ENCODE measurements at places on chromosomes 6 and 20. TPM values are rescaled to one million over a fixed set of nuclear protein-coding genes. Genes with fewer than 3 reads are reported as not detected.

GRCh38 chr6:148416330-148416965 lies 73.8 kb downstream of the SASH1 start:
- no peak for DNase-seq

- DNase-seq: peak; percentile 74
These were observed 1.7 kb downstream of the KCNK15 start for GRCh38 chr20:44747166-44748004.

DNA sequence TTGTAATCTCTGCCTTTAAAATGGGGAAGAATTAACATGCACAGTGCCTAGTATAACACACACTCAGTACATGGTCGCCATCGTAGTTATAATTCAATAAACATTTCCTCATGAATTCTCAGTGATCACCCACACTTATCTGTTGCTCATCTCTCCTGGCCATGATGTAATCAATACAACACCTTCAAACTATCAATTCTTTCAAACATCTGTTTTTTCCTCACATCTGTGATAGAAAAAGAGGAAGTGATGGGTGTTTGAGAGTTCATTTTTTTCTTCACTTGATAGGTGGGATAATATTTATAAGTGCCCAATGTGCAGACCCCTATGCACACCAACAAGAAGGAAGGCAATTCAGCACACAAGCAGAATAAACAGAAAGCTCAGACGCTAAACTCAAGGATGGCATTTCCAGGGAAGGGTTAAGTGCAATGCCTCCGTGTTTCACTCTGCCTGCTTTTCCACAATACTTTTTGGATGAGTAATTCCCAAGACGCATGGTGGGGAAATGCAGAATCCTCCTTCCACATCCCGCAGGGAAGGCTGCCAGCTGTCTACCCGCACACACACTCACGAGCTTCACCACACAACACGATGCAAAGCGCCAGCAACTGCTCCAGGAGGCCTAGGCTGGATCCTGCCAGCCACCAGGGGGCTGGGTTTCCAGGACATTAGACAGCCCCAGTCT lies 100.3 kb downstream of the GMPR start:
- DNase-seq: no peak

The PGC gene
- not detected for total RNA-seq

The THBD gene
- total RNA-seq: not detected

The SMPD2 gene
- 14.6 TPM for total RNA-seq

The TP53TG5 gene
- total RNA-seq: not detected

DNA sequence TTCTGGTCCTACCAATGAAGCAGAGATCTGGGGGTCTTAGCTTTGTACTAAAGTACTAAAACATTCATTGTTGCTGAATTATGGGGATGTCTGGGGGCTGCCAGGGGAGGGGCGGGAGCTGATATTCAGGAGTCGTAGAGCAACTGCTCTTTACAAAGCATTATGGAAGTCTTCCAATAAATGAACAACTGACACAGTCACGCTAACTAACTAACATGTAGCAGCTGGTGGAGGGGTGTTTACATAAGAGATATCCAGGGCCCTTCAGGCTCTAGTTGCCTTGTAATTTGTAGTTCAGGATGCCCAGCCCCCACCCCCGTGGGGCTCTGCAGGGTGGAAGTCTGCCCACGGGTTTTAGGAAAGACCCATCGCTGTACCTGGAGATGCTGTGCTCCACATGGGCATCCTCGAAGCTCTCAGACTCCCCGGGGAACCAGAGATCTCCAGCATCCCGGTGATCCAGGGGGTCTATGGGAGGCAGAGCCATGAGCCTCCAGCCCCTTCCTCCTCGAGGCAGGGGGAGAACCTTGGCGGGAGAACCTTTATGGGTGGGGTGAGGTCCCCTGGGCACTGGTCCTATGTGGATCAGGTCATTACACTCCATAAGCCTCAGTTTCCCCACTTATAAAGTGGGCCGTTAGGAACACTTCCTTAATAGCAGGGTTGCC lies 3.4 kb downstream of the TREM2 start:
- no peak for DNase-seq

The LAMP5 gene
- total RNA-seq: not detected

GRCh38 chr6:112415366-112415765 lies 68.2 kb downstream of the RFPL4B start:
- DNase-seq: no peak

The MPIG6B gene
- 0.20 TPM for total RNA-seq

GRCh38 chr6:169340395-169340794 lies 86.7 kb upstream of the THBS2 start:
- no peak for DNase-seq

GRCh38 chr6:143062551-143062950 lies 1.9 kb downstream of the AIG1 start:
- DNase-seq: no peak

GRCh38 chr20:37991157-37991866 lies 41.9 kb downstream of the TTI1 start:
- DNase-seq: no peak

DNA sequence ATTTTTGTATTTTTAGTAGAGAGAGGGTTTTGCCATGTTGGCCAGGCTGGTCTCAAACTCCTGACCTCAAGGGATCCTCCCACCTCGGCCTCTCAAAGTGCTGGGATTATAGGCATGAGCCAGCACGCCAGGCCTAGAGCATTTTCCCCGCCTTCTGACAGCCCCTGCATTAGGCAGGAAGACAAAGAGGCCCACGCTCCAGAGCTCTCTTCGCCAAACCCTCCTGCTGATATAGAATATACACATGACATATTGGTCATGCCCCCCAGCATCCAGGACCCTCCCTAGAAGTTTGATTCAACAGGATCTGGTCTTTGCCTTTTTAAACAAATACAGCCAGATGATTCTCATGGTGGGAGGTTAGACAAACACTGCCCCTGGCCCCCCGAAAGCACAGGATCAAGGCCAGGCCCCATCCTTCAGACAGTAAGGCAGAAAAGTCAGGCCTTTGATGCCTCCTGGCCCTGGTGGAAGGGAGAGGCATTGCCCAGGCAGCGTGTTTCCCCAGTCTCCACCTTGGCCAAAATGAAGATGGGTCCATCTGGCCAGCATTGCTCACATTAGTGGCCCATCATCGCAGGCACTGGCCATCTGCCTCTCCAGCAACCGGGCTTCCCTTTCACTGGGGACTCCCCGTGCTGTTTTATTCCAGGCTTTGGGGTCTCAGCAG lies 4.4 kb downstream of the SULF2 start:
- no peak for DNase-seq

DNA sequence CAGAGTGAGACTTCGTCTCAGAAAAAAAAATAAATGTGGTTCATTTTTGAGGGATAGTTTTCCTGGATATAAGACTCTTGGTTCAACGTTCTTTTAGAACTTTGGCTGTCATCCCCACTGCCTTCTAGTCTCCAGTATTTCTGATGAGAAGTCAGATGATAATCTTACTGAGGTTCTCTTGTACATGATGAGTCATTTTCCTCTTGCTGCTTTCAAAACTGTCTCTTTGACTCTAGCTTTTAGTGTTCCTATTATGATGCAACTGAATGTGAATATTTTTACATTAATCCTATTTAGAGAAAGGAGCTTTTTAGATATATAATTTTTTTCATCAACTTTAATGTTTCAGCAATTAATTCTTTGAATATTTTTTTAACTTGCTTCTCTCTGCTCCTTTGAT lies 46.0 kb upstream of the OR14J1 start:
- no peak for DNase-seq

- DNase-seq: no peak
These were observed 11.3 kb upstream of the ZNF451 start for GRCh38 chr6:57078531-57079207.

The BEND6 gene
- not detected for total RNA-seq

The NTSR1 gene
- total RNA-seq: not detected

Data from activated CD8-positive, alpha-beta memory T cell treated with anti-CD3 and anti-CD28 coated beads, Interleukin-2, amount 10 ng/mL, durations not matched to agents 7 days and 5 days (primary cell).